ENCODE measurements at places on chromosomes 2 and 18.

DNA sequence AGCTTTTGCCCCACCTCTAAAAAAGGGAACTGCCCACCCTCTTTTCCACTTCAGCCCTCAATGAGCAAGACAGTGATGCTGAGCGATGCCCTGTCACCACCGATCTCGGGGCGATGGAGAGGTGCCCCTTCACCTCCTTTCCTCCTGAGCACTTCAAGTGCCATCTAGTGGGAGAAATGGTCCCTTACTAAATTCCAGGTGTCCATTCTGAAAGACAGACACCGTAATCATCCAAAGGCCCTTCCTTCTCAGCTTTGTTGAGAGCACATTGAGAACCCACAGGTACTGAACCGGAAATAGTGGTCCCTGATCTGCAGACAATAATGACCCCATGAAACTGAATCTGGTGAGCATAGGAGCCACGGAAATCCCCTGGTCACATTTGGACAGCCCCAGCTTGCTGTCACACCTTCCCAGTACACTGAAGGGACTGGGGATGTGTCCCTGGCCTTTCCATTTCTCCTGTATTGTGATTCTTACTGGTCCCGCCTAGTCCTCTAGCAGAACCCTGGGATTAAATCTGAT lies 38.5 kb downstream of the KCTD18 start:
- DNase-seq = peak; percentile 8

DNA sequence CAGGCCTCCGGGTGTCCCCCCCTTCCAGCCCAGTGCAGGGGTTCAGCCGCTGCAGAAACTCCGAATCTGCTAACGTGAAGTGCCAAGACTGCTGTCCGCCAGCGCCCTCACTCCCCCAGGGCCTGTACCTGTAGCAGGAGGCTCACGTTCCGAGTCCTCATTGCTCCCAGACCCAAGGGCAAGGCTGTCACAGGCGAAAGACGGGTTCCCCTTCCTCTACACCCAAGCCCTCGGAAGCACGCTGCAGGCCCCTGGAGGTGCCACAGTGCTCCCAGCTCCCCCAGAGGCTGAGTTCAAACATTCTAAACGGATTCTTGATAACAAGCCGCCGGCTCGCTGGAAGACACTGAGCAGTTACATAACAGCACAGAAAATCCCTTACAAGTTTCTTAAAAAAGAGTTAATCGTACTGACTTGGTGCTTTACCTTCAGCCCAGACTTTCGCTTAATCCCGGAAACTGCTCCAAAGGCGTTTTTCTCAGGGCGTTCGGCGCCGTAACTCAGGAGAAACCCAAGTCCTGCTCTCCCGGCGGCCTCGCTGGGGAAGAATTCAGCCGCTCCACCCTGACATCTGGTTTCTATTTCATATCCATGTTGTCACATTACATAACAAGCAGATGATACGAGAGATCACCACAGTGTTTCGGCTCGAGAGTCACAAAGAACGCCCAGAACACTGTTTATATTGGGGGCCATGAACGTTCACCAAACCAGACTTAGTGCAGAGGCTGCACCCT lies 92.0 kb downstream of the HDAC4 start:
- DNase-seq = no peak

DNA sequence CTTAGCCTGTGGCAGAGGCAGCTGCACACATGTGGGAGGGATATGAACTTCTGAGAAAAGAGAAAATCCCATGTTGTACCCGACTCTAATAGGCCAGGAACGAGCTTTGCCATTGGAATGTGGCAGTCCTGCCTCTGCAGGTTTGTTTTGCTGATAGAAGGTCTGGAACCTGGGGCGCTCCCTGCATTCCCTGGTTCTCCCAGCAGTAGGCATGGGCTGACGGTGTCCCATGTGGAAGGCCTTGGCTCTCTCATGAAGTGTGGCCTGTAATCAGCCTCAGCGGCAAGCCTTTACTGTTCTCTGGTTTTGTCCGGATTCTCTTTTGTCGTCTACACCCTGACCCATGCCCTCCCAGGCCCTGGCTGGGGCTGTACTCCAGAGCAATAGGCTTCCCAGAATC lies 72.3 kb downstream of the KIF5C start:
- DNase-seq = no peak

- DNase-seq = no peak
These were observed 122.3 kb downstream of the GLI2 start for GRCh38 chr2:120857931-120858330.

DNA sequence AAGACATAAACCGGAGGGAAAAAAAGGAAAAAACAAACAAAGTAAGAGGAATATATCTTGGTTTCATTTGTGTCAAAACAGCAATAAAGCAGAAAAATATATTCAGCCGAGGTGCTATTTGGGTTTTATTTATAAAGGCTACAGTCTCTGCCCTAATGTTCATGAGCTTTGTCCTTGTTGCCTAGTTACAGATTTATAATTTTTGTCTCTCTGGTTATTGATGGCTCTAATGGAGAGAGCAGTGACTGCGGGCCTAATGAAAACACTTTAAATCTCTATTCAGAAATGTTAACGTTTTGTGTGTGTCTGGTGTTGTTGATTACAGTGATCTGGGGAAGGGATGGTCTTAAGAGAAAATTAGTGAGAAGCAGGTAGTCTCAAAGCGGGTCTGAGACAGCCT lies 854.0 kb upstream of the LRRTM1 start:
- DNase-seq = no peak

GRCh38 chr2:236656721-236657120 lies 87.1 kb downstream of the ACKR3 start:
- no peak for DNase-seq

- DNase-seq = no peak
These were observed 14.2 kb downstream of the TGFBRAP1 start for GRCh38 chr2:105315314-105315713.

- DNase-seq = no peak
These were observed 60.9 kb downstream of the SOWAHC start for GRCh38 chr2:109674894-109675534.

GRCh38 chr18:23277399-23277798 lies 142.1 kb downstream of the CABLES1 start:
- no peak for DNase-seq

GRCh38 chr2:246489-247144 lies 17.2 kb downstream of the SH3YL1 start:
- no peak for DNase-seq

- no peak for DNase-seq
These were observed 37.2 kb downstream of the PLEKHA3 start for GRCh38 chr2:178517496-178517895.

Data from T-helper 9 cell (primary cell).